ENCODE measurements at places on chromosomes 6 and 20.

GRCh38 chr6:85078058-85078457, 313.7 kb upstream of the TBX18 start:
- no peak for DNase-seq

DNA sequence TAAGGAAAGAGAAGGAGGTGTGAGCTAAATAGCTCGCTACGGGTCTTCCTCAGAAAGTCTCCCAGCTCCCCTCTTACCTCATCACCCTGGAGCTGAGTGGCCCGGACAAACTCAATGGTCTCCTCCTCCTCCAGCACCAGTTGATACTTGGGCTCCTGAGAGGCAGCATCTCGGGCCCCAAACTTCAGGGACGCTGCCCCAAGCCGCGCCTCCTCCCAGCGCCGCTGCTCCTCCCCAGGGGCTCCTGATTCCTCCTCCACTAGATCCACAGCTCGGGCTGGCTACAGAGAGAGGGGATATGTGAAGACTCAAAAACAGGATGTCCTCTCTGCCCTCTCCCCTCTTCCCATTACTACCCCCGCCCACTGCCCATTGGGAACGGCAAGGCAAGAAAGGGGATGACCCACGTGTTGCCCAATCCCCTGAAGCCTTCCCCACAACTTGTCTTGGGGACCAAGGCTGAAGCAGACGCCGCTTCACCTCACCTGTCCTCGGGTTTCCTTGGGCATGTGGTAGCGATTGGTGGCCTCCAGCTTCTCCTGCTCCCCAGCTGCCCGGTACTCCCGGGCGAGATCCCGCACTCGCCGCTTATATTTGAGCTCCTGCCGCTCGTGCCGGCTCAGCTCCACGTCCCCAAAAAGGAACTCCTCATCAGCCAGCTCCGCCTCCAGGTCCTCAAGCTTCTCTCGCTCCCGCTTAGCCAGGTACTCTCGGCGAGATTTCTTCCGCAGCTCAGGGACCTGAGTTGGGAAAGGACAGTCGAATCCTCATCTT, 7.6 kb downstream of the DHX16 start:
- DNase-seq = no peak

DNA sequence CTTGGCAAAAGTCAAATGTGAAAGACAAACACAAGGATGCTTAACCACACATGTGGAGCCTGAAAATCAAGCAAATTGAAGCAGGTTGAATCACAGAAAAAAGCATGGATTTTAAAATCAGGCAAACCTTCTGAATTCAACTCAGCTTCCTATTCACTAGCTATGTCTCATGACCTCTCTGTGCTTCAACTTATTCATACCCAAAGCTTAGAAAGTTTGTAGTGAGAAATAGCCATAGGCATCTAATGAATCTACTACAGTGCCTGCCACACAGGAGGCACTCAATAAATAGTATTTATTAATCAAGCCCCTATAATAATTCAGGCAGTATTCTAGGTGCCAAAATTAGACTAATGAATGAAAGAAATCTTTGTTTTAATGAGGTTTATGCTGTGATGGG, 112.2 kb upstream of the TNFAIP3 start:
- DNase-seq = no peak

GRCh38 chr6:143607974-143608373, 69.8 kb upstream of the PHACTR2 start:
- no peak for DNase-seq

DNA sequence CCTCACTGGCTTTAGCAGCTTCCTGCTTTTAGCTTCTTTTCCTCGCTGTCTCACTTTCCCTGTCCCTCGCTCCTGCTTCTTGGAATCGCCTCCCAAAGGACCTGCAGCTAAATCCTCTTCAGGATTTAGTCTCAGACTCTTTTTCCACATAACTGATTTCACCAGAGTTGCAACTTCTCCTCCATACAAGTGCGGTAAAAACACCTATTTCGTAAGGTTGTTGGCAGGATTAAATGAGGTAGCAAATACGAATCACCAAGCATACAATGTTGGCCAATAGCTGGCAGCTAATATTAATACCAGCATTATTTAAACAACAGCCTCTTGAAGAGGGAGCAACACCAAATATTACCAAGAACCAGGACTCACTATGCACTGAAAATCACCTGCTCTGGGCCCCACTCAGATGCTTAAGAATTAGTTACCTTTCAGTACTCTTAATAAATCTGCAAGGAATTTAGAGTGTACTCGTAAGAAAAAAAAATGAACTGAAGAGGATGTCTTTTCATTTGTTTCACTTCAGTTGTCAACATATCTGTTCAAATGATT, 123.0 kb downstream of the DTNBP1 start:
- no peak for DNase-seq

- DNase-seq = no peak
Measured at GRCh38 chr6:94751641-94752329, 825.5 kb upstream of the MANEA start.

DNA sequence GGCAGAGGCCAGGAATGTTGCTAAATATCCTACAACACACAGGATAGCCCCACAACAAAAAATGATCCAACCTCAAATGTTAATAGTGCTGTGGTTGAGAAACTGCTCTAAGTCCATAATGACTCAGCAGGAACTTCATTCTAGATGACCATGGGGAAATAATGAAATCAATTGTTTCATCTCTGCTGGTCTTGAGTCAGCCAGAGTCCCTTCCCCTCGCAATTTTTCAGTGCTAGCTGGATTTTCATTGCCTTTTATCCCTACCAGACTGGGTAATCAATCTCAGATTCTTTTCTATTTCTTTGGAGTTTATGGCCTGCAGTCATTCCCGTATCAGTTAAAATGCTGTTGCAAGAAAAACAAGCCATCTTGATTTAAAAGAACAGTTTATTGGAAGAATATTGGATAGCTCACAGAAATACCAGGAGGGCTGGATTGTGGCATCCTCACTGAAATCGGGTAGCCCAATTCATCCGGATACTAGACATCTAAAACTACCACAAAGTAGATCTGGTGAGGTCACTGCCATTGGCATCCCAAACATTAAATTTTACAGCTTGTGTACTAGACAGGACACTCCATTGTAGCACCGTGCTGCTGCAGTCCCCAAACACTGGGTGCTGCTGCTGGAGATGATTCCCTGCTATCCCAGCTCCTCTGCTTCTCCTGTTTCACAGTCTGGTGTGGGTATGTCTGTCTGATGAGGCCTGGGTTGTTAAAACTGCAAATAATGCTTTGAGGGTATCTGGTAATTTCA, 30.3 kb upstream of the POPDC3 start:
- DNase-seq = no peak

GRCh38 chr20:21102603-21103311, 3.4 kb downstream of the LINC00237 start:
- DNase-seq = no peak

DNA sequence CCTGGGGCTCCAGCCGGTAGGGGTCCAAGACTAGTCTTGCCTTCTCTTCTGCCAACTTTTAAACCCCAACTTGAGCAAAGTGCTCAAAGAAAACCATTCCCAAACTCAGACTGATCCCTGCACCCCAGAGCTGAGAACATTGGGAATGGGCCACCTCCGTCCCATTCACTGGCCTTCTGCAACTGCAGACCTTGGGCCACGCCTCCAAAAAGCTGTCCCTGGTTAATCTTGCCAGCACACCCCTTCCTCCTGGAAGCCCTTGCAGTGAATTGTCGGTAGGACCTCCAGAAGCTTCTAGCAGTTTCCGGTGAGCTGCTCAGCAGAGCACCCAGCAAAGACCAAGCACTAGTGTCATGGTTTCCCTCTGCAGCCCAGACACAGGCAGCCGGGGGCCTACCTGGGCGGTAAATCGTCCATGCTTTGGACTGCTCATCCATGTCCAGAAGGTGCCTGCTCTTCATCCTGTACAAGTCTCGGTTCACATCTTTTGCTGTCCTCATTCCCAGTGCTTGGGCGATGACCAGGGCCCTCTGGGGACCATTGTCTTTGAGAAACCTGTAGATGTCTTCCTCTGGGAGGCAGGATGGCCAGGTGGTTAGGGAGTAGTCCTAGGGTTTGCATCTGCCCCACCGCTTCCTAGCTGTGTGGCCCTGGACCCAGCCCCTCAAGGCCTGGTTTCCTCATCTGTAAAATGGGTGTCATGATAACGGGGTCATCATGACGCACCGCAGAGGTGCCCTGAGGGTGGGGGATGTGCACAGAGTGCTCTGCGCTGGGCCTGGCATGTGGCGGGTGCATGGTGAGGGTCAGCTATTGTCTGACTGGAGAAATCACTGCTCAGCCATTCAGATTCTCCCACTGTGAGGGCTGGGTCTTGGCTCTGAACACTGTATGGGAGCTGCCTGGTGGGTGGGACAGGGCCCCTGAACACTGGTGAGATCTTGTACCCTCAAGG, 5.5 kb downstream of the ZBP1 start:
- DNase-seq = no peak

- DNase-seq = no peak
Measured at GRCh38 chr20:36035745-36036144, 67.4 kb downstream of the CNBD2 start.

DNA sequence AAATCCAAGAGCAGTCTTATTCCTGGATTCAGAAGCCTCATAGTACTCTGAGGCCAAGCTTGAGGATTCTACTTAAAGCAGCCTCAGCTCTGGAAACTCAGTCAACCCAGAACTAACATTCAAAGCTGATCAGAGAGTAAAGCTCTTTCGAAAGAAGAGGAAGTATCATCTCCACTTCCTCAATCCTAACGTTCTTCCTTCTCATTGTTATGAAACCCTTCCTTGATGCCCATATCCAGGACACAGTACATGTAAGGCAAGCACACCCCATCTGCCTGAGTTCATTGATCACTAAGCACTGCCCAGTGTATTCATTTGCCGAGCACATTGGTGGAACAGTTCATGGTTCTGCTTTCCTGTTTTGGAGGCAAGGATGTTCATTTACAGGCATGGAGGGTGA, at the start of gene IPCEF1:
IPCEF1 (minus strand) TSS at position 114 of the 400 bp plus-strand sequence. CDS start 90,856 bp downstream, outside the sequence.
- no peak for DNase-seq

DNA sequence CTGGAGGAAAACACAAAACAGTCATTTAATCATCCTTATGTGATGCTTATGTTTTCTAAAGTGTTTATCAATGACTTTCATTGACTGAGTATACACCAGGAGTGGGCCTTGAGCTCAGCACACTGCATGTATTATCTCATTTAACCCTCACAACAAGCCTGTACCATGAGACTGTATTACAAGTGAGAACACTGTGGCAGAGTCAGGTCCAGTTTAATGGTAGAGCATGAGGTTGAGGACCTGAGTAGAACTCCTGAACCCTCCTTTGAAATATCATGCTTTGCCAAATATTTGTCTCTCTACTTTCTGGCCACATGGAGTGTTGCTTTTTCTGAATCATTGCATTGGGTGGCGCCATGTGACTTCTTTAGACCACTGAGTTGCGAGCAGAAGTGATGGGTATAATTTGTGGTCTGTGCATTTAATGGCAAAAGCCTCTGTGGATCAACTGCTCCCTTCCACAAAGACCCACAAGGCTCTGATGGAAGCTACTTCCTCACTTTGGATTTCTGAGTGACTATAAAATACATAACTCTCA, 65.0 kb upstream of the SIRPG start:
- no peak for DNase-seq

DNA sequence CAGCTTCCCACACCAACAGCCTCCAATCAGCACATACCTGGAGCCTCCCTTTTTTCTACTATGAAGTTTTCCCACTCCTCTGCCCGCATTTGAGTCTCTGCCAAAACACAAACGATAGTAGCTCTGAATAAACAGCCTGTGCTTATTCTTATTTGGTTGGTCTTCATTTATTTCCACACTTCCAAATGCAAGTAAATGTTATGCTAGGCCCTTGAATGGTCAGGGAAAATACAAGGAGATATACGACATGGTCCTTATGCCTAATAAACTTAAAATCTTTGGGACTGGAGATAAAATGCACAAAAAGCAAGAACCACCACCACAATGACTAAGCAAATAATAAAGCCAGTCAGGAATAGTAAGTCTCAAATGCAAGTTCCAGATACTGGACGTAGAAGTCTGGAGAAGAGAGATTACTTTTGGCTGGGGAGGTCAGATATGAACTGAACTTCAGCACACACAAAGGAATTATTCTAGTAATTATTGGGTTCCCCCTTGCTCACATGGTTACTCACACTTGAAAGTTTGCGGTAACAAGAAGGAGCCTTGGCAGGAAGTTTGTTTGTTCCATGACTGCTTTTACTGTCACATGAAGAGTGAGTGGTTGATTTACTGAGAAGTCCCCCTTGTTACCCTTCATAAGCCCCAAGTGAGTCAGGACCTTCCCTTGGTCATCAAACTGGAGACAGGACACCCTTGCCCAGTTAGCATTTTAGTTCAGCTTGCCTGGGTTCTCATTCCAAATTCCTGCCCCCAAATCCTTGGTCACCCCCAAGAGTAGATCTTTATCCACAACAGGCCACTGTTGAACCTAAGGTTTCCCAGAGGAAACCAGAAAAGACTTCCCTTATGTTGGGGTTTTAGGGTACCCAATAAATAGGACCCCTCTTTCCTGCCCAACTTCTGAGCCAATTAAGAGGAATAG, 511.2 kb upstream of the JARID2 start:
- no peak for DNase-seq

DNA sequence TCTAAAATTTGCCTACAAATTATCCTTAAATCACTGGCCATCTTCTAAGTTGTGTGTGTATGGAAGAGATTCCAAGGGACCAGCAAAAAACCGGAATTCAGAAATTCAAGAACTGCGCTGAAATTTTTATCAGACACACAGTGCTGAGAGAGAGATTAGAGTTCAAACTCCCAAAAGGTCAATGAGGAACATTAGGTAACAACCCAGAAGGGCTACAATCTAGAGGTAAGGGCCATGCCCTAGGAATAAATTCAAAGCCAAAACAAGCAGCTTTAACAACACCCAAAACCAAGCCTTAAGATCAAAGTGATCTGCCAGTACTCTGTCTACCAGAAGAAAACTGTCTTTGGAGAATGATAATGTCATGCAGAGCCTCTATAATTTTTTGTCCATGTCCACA, 17.8 kb downstream of the SRSF12 start:
- no peak for DNase-seq

GRCh38 chr6:72890671-72891070, 268.8 kb downstream of the KCNQ5 start:
- no peak for DNase-seq

GRCh38 chr6:36827261-36828079, 11.8 kb downstream of the CPNE5 start:
- DNase-seq = no peak

- no peak for DNase-seq
Measured at GRCh38 chr6:167805349-167806060, 21.2 kb upstream of the AFDN start.

Measured in stimulated activated CD4-positive, alpha-beta T cell treated with anti-CD3 and anti-CD28 coated beads, TNF-alpha, amount 100 ng/mL, for 1 hour (primary cell).